ENCODE measurements at places on chromosomes 2 and 18.

- DNase-seq, result no peak
Measured at GRCh38 chr2:46534589-46534988, 55.2 kb downstream of the TMEM247 start.

GRCh38 chr18:8673256-8674209, 31.8 kb upstream of the MTCL1 start:
- no peak for DNase-seq

DNA sequence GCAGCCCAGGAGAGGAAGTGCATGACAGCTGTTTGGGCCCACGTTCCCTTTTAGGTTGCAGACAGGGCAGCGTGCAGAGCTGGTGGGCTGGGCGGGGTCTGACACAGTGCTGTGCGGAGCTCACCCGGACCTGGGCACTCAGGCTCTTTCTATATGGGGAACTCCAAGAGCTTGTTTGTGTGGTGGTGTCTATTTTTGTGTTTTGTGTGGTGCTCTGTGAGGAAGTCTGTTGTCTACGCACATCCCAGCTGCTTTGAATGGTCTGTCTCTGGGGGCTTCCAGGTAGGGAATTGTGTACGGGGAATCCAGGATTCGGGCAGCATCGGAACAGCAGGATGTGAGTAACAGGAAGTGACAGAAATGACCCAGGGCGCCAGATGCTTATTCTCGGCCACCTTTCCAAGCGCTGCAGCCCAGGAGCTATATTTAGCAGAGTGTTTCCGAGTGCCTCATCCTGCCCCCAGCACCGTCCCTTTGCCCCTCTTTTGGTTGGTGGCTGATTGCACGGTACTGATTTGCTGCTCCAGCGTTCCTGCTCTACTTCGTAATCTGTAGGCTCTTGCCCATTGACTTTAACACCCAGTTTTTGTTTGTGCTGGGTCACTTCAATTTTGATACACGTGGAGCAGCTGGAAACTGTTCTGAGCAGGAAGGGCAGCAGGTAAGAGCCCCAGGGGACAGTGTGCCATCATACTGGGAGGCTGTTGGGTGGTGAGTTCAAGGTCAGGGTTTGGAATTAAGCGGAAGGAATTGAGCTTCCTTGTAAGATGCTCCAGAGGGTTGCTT, 64.7 kb downstream of the DGKD start:
- DNase-seq, result peak; percentile 19

GRCh38 chr18:44885507-44885906, 204.8 kb downstream of the SETBP1 start:
- DNase-seq, result no peak

DNA sequence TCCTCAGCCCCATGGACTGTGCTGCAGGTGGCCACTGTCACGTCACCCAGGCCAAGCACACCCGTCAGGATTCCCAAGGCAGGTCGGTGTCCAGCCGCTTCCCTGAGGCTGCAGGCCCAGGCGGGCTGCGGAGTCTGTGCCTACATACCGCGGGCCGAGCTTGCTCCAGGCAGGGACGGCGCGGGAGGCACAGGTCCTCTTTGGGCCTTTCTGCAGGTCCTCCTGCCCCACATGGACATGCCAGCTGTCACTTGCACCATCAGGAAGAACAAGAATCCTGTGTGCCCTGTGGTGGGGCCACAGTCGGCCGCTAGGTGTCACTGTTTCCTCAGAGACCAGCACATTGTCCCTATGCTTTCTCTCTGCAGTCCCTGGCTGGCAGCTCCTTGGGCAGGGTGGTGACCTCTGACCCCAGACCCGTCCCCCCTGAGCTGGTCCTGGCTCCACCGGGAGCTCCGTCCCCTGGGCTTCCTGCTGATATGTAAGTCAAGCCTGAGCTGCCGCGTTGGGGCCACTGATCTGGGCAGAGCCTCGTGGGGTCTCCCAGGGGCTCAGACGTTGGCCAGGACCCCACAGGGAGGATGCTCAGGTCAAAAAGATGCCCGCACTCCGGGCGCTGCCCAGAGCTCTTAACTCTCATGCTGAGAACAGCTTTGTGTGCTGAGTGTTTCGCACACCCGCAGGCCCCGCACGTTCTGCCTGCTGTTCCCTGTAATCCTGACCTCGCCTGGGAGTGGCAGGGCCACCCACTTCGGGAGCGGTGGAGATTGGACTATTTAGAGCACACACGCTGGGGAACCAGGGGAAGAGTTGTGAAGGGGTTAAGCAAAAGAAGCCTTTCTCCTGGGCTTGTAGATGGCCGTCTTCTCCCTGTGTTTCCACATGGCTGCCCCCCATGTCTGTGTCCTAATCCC, 17.3 kb upstream of the AGXT start:
- peak; percentile 65 for DNase-seq

GRCh38 chr2:40962026-40962425, 510.1 kb upstream of the SLC8A1 start:
- no peak for DNase-seq

GRCh38 chr2:64460330-64460729, 6.4 kb downstream of the LGALSL start:
- DNase-seq, result no peak

- DNase-seq, result no peak
Measured at GRCh38 chr18:57843386-57843785, 40.3 kb upstream of the ATP8B1 start.

GRCh38 chr2:58241546-58241864, 380 bp upstream of the FANCL start:
- DNase-seq, result no peak

DNA sequence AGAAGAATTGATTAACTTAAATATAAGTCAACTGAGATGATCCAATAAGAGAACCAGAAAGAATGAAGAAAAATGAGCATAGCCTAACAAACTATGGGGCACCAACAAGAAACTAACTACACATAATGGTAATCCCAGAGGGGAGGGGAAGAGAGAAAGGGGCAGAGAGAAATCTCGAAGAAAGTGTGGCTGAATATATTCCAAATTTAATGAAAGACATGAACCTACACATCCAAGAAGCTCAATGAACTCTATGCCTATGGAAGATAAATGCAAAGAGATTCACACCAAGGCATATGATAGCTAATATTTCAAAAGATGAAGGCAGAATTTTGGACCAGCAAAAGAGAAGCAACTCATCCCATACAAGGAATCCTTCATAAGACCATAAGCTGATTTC, 649.2 kb downstream of the ZEB2 start:
- no peak for DNase-seq

DNA sequence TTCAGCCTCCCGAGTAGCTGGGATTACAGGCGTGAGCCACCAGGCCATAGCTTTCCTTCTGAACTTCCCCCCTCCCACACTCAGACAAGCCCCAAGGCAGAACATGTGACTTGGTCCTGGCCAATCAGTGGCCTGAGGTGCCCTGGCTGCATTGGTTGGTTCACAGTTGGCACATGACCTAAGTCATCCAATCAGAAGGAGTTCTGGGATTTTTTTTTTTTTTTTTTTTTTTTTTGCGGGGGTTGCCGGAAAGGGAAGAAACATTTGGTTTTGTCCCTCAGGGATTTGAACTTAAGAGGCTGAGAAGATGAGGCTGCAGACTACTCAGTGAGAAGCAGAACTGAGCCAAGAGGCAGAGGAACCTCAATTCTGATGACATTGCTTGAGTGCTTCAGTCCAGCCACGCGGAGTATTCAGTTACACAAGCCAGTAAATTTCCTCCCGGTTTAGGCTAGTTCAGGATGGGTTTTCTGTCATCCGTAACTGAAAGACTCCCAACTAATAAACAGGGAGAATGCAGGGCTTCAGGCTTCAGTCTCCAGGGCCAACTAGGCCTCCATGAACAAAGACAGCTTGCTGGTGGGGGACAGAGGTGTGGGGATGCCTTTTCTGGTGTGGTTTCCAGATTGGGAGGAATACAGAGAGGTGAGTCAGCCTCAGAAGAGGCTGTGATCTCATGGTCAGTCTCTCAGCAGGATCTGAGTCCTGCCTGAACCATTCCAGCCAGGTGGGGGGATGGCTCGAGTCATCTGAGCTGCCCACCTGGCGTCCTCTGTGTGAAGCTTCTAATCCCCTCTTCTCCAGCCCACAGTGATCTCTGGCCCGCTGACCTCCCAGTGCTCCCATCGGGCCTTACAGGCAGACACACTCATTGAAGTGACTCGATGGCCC, 9.2 kb downstream of the PTMA start:
- no peak for DNase-seq

DNA sequence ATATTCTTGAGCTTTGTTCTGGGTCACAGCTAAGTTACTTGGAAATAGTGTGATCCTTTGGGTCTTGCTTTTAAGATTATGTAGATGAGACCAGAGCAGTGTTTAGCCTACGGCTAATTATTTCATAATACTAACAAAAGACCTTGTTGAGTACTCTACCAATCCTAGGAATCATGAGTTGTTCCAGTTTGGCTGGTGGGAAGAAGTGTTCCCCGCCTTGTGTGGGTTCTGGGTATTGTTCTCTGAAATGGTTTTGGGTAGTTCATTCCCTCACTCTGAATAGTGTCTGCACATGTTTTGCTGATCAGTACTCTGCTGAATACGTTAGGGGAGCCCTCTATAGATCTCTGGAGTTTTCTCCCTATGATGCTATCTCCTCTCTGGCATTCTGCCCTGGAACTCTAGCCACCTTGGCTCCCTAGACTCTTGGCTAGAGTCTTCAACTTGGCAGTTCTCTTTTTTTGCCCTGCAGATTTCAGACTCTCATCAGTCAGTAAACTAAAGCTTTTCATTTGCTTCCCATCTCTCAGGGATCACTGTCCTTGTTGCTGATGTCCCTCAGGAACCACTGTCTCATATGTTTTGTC, 48.4 kb downstream of the NEMP2 start:
- DNase-seq, result no peak

DNA sequence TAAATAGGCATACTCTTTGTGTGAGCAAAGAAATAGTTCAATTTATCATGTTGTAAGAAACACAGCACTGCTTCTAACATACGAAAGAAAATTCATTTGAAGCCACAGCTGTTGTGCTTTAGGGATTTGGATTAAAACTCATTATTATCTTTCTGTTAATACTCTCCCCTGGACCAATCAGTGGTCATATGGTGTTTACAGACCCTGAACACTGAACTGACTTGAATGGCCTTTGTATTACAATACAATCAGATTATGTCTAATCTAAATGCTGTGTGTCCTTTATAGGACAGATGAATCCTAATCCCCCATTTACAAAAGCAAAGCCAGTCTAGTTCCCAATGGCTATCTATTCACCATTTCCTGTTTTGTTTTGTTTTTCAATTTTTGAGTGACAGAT, 36.5 kb downstream of the ZNF385B start:
- no peak for DNase-seq

- DNase-seq, result no peak
Measured at GRCh38 chr18:27382567-27383216, 197.6 kb upstream of the CHST9 start.

- no peak for DNase-seq
Measured at GRCh38 chr2:24855726-24856125, 62.5 kb downstream of the CENPO start.

DNA sequence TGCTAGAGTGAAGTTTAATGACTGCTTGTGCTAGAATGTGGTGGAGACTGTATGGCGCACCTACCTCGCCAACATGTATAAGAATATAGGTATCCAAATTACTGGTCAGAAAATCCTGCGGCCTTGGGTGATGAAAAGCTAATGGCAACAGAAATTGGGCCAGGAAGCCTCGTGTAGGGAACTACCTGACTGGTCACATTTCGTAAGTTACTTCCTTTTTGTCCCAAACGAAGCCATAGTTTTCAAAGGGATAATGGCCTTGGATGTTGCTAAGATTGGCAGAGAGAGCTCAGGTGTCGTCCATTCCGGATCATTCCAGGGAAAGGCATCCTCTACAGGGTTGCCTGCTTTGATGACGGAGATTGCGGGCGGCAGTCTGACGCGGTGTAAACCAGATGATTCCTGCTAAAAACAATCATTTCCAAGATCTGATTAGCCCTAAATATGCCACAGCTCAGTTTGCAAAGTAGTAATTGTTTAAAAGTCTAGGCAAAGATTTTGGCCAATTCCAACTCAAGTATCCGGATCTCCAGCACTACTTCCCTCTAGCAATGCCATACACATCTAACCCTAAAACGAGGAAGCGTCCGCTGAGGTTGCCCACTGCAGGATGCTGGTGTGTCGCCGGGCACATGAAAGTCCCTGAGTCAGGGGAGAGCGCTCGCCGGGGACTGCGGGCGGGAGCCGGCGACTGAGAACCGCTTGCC, 708 bp upstream of the MALT1 start:
- no peak for DNase-seq

DNA sequence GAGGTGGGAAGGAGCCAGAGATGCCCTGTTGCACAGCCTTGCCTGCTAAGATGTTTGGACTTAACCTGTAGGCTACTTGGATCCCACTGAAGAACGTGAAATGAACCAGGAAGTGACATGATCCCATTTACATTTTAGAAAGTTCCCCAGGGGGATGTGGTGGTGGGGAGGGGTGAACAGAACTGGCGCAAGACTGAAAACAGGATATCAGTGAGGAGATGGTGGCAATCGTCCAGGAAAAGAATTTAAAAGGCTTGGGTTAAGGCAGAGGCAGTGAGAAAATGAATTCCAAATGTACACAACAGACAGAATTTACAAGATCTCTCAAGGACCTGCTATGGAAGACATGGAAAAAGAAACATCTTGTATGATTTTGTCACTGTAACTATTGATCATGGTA, 42.3 kb downstream of the SULT1C2 start:
- no peak for DNase-seq

GRCh38 chr18:35397976-35398375, 20.8 kb upstream of the ZNF396 start:
- DNase-seq, result no peak

DNA sequence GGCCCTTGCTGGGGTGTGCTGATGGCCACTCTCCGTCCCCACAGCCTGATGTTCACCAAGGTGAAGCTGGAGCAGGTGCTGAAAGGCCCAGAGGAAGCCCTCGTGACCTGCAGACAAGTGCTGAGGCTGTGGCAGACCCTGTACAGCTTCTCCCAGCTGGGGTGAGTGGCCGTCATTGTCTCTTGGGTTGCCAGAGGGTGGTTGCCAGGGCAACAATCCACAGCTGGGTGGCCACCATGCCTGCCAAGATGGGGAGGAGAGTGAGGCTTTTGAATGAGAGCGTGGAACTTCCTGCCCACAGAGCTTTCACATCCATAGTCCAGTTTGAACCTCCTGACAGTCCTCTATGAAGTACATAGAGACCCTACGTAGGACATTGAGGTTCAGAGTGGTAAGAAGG, 108.8 kb downstream of the STPG4 start:
- no peak for DNase-seq

GRCh38 chr2:28052691-28053090, 162.2 kb downstream of the BABAM2 start:
- no peak for DNase-seq

DNA sequence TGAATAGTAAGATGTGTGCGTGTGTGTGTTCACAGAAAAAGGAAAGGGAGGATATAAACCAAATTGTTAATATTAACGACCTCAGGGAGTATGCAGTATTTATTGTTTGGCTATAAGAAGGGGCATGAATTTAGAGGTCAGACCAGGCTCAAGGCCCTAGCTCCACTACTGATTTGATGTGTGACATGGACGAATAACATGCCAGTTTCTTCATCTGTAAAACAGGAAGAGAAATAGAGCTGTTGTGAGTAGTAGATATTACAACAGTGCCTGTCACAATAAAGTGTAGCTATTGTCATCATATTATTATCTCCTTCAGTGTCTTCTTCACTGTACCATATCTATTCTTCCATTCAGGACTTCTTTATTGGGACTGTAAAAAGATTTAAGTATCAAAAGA, 4.1 kb upstream of the MAT2A start:
- no peak for DNase-seq
